ENCODE measurements at places on chromosomes 3 and 15.

GRCh38 chr15:40045572-40046217, 6.7 kb upstream of the SRP14 start:
- no peak for DNase-seq

DNA sequence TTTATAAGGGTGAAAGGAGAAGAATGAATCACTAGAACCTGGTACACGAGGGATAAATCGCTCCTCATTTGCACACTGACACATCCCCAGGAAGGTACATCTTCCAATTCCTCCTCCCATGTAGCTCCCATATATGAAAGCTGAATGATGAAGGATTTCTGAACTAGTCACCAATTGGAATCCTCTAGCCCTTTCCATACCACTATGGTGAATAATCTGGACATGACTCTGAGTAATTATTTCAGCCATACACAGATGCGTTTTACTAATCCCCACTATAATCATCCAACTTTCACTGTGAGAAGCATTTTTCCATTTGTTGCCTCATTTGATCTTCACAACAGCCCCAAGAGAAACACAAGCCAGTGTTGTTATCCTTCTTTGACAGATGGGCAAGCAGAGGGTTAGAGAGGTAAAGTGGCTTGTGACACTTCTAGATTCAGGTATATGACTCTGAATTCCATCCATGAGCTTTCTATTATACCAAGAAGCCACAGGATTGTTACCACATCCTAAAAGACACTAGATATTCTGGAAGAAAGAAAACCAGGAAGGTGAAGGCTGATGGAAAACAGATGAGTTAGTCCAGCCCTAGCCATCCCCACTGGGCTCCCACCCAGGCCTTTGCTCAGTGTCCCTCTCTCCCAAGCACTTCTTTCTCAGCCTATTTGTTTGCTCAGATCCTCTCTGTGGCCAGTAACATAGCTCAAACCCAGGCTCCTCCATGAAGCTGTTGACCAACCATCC, 22.2 kb upstream of the BCL6 start:
- DNase-seq: no peak

- DNase-seq: no peak
These were observed 61.8 kb downstream of the ARIH1 start for GRCh38 chr15:72535911-72536310.

DNA sequence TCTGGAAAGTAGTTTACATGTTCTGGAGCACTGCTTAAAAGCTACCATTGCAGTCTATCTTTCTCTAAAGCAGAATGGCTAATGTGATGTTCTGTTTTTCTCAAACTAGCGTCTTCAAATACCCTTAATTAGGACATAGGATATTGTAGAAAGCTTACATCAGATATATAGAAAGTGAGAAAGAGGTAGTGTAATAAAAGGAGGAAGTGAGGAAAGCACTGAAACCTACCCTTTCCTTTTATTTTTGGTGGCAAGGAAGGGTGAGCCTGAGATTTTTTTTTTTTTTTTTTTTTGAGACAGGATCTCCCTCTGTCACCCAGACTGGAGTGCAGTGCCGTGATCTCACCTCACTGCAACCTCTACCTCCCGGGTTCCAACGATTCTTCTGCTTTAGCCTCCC, 9.4 kb downstream of the SENP2 start:
- no peak for DNase-seq

- no peak for DNase-seq
These were observed 156.2 kb upstream of the IQSEC1 start for GRCh38 chr3:13229273-13229949.

- no peak for DNase-seq
These were observed 137.8 kb downstream of the ALCAM start for GRCh38 chr3:105504440-105504951.

- peak; percentile 63 for DNase-seq
These were observed 39.2 kb downstream of the MYO5C start for GRCh38 chr15:52256366-52256765.

GRCh38 chr3:185409957-185410356, 47.0 kb downstream of the MAP3K13 start:
- no peak for DNase-seq
